ENCODE measurements at places on chromosomes 2 and 18.

- DNase-seq = no peak
Measured at GRCh38 chr18:76975577-76976110, 153.3 kb downstream of the ZNF236 start.

GRCh38 chr18:72412927-72413326, 131.2 kb downstream of the CBLN2 start:
- DNase-seq = no peak

DNA sequence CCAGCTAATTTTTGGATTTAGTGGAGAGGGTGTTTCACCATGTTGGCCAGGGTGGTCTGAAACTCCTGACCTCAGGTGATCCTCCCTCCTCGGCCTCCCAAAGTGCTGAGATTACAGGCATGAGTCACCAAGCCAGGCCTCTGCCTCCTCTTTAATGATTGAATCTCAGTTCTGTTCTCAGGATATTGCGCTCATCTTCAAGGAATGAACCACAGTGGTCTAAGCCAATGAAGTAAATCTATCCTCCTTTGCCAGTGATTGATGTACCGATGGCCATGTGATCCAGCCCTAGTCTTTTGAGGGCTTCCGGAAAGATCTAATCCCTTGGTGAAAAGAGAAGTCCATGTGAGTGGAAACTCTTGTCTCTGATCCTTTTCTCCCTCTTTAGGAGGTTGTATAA, 48.6 kb downstream of the POLE4 start:
- DNase-seq = no peak

DNA sequence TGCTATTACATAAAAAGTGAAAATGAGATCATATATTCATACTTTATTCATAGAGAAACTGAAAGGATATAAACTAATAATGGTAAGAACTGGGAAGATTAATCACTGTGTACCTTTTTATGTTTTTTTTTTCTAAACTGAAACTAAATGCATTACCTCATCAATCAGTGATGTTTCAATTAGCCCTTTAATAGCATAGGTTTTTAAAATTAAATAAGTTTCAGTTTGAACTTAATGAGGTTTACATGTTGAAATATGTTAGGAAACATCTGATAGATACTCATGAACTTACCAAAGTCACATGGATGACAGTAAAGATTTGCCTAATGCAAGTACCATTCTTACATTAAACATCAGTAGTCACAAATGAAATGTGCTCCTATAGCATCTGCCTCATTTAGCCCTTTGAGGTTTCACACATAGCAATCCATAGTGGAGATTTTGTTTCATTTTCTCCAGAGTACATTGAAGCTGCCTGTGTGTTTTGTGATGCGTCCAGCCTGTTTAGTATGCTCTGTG, 8.9 kb downstream of the MAPRE2 start:
- no peak for DNase-seq

DNA sequence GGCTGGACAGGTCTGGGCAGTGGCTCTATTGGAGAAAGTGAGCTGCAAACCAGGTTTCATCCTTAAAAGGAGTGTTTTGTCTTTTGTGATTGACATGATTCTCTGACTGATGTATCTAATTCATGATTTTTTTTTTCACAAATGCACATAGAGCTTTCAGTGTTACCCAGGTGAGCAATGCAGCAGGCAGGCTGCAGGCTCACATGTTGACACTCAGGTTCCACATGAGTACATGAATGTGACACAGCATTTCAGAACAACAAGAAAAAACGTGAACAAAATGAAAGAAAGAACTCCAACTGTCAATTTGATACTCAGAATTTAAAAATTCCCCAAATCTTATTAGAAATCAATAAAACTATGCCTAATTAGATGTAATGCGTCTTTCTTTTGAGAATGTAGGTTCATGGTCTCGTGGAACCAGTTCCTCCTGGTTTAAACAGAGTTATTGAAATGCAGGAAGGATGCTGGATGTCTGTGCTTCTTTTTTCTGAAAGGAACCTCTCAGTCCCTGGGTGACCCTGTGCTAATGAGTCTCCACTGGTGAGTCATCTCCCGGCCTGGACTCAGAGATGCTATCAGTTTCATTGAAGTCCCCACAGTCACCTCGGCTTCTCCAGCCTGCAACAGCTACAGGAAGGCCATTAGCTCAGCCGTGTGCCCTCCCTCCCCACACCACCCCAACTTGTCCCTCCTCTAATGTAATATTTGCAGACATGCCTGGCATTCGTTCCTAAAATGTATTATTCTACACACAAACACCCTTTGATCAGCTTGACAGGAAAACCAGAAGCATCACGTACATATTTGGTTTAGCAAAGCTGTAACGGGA, 430.4 kb downstream of the LPIN1 start:
- no peak for DNase-seq

Data from stimulated activated CD8-positive, alpha-beta memory T cell treated with anti-CD3 and anti-CD28 coated beads, Interleukin-2, amount 100 ng/mL, for 1 hour (primary cell).